ENCODE measurements at places on chromosomes 1 and 21. TPM values are rescaled to one million over a fixed set of nuclear protein-coding genes. Genes with fewer than 3 reads are reported as not detected.

Gene CSF1
- 9.8 TPM for total RNA-seq

Gene SWT1
- 44.6 TPM for total RNA-seq

Gene LCE1A
- not detected for total RNA-seq

Gene GPR37L1
- total RNA-seq, result 1.6 TPM

Gene RORC
- total RNA-seq, result 70.4 TPM

Gene FOXD2
- total RNA-seq, result 0.99 TPM

Gene TNFAIP8L2
- total RNA-seq, result 0.99 TPM

Gene AADACL4
- total RNA-seq, result not detected

GRCh38 chr1:161998811-161999210 is 24.9 kb downstream of the OLFML2B start:
- H3K4me3 ChIP-seq, result no peak overlapping the region
- H3K27me3 ChIP-seq, result no peaks in the 10 kb centered on the region
- DNase-seq, result no peak
- H3K36me3 ChIP-seq, result no peaks in the 10 kb centered on the region
- H3K27ac ChIP-seq, result no peak overlapping the region

DNA sequence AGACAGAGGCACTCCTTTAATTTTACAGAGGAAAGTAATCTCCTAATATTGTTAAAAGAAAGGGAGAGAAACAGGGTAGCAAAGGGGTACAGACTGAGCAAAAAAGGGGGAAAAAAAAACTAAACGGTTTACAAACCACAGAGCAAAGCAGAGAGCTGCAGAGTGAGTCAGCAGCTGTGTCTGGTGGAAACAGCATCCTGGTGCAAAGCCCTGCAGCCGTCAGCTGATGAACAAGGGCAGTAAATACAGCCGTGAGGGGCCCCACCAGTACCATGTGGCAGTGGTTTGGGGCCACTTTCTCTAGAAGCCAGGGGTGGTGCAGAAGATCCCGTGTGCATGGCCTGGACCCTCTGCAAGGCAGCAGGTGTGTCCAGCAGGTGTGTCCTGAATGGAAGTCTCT is 111.3 kb downstream of the ERG start:
- DNase-seq, result no peak
- H3K4me3 ChIP-seq, result no peak overlapping the region
- no peaks in the 10 kb centered on the region for H3K36me3 ChIP-seq
- no peaks in the 10 kb centered on the region for H3K27me3 ChIP-seq
- no peak overlapping the region for H3K27ac ChIP-seq
- no peaks in the 10 kb centered on the region for H3K4me1 ChIP-seq

GRCh38 chr1:155178441-155179111 is 4.9 kb downstream of the TRIM46 start:
- H3K27ac ChIP-seq, result no peak overlapping the region
- peaks cover 3% of the 10 kb centered on the region for H3K4me1 ChIP-seq
- no peaks in the 10 kb centered on the region for H3K27me3 ChIP-seq

DNA sequence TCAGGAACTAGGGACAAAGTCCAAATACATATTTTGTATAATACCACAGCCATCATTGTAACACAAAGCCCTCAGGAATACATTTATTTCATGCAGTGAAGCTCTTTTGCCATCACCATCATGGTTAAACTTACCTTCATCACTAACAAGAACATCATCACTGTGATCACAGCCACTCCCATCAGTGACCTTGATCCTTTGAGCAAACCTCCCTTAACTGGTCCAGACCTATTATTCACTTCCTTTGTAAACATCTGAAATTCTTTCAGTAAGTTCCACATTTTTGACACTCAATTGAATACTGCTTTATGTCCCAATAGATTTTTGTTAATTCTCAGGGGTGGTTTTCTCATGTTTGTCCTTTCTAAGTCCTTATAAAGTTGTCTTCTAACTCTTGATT is 16.2 kb upstream of the KPRP start:
- H3K27ac ChIP-seq, result no peak overlapping the region
- H3K27me3 ChIP-seq, result no peaks in the 10 kb centered on the region
- H3K4me1 ChIP-seq, result no peaks in the 10 kb centered on the region
- no peak overlapping the region for H3K4me3 ChIP-seq
- DNase-seq, result no peak
- H3K36me3 ChIP-seq, result no peaks in the 10 kb centered on the region

DNA sequence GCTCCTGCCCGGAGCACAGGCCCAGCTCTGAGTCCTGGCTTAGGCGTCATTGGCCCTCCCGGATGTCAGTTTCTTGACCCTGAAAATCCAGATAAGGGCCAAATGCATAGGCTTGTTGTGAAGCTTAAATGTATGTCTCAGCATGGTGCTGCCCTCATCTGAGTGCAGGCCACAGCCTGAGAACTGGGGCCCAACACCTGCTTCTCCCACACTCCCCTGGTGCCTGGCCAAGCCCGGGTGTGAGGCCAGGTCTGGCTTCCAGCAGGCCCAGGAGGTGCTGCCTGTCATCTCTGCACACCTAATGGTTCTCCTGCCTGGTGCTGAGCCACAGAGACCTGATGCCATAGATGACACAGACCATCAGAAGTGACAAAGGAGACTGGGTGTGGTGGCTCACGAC is 14.0 kb downstream of the MX2 start:
- H3K4me1 ChIP-seq, result no peaks in the 10 kb centered on the region
- H3K27ac ChIP-seq, result no peak overlapping the region
- no peak for DNase-seq
- H3K36me3 ChIP-seq, result no peaks in the 10 kb centered on the region
- no peaks in the 10 kb centered on the region for H3K27me3 ChIP-seq
- H3K4me3 ChIP-seq, result no peak overlapping the region

DNA sequence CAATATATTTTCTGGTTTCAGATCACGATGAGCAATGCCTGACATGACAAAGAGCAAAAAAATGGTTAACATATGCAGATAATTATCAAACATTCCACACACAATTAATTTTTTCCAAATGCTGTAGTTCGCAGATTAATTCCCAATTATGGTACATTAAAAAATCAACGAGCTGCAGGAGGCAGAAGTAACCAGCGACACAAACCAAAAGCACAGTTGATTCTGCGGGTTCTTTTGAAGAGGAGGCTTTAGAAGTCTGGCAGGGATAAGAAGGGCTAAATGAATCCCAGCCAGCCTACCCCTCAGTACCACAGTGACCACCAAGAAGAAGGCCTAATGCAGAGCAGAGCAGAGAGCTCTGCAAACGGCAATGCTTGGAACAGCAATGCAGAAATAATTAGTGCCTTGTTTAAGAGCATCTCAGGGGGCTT is 17.0 kb upstream of the KNCN start:
- H3K27me3 ChIP-seq, result no peaks in the 10 kb centered on the region
- H3K27ac ChIP-seq, result no peak overlapping the region
- DNase-seq, result no peak

DNA sequence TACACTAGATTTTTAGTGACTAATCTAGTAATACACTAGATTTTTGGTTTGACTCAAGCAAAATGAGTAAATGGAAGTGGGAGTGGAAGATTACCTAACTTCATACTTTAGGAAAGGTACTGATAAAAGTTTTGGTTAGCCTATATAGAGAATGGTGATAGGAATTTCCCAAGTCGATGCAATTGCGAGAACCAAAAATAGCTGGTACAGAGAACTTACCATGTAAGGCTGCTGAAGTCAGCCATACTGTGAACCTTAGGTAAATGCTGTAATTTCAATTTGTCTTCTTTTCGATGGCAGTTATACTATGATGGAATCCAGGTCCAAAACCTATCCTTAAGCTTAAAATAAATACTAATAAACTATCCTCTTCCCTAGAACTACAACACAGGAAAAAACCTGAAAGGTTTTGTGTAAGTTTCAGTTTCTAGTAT is 4.6 kb downstream of the PNRC2 start:
- H3K4me1 ChIP-seq, result peaks cover 6% of the 10 kb centered on the region
- no peak overlapping the region for H3K4me3 ChIP-seq
- no peaks in the 10 kb centered on the region for H3K36me3 ChIP-seq
- no peaks in the 10 kb centered on the region for H3K27me3 ChIP-seq

All from testis (tissue), 5 donors.